ENCODE measurements at places on chromosomes 6 and 20.

GRCh38 chr20:50798650-50799049, 3.8 kb downstream of the BCAS4 start:
- no peak for DNase-seq

- DNase-seq: no peak
Observed at GRCh38 chr6:113701552-113702254, 155.4 kb upstream of the MARCKS start.

DNA sequence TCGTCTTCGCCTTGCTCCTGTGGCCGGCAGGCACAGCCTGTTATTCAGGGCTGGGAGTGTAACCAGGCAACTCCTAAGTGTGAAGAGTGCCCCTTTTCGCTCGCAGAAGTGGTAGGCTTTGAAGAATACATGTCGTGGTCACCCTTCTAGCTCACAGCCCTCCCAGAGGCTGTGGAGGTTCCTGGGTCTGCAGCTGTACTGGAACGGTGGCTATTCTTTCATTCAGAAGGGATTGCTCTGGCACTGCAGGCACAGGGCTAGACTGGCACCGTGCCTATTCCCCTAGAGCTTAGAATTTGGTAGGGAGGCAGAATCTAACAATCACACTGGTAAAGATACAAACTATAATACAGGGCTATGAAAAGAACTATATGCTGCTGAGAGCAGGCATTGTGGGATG, 1.1 kb upstream of the SRSF12 start:
- DNase-seq: no peak

DNA sequence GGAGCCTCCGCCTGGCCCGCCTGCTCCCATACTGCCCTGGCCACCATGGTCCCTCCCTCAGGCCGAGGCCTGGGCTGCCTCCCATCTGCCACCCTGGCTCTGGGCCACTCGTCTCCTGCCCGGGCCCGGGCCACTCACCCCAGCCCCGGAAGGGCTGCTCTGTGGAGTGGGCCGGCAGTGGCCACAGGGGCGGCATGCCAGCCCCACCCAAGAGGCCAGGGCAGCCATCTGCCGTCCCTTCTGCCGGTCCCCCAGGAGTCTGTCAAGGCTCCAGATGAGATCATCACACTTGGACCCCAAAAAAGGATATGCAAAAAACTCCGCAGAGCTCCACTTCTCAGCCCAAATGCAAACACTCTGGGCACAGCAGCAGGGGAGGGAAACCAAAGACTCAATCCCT, 23.8 kb upstream of the TLDC2 start:
- no peak for DNase-seq

DNA sequence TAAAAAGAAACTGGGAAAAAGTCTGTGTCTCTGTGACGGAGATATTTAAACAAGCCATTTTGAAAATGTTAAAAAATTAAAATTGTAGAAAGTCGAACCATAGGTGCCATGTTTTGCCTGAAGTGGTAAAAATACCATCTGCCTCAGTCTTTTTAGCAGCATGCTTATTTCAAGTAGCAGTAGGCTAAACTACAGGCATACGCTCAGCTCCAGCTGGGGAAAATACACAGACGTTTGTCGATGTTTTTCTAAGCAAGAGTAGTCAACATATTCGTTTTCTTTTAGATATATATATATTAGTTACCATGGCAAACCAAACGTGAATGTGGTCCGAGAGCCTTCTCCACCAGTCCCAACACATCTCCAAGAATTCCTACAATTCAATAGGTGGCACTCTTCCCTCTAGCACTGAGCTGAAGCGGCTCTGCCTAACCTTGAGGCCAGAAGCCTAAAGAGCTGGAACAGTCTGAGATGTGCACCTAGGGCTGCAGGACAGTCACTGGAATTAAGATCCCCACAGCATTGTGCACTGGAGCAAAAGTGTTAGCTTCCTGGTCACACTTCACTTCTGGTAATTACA, 70.2 kb upstream of the BEND3 start:
- DNase-seq: no peak

DNA sequence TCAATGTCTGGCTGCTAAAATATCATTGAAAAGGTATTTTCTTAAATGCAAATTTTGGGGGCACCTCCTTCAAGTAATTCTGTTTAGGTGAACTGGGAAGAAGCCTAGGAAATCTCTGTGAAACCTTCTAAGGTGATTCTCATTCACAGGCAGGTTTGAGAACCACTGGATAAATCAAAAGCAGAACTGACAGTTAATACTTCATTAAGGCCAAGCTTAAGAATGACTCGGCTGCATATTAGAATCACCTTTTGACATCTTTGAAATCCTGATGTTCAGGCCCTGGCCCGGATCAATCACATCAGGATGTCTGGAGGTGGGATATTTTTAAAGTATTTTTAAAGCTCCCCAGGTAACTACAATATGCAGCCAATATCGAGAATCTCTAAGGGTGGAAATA, 50.6 kb downstream of the FKBP1C start:
- no peak for DNase-seq

DNA sequence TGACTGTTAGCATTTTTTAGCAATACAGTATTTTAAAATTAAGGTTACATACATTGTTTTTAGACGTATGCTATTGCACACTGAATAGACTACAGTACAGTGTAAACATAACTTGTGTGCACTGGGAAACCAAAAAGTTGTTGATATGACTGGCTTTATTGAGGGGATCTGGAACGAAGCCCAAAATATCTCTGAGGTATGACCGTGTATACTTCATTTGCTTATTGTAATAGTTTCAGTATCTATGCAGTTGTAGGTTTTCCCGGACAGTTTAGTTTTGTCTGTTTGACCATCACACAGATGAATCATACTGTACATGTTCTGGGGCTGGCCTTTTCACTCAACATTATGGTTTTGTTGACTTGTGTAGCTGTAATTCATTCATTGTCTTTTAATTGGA, 6.9 kb upstream of the ZBTB12 start:
- no peak for DNase-seq

GRCh38 chr6:31711233-31711632, 3.9 kb upstream of the LY6G6D start:
- no peak for DNase-seq

DNA sequence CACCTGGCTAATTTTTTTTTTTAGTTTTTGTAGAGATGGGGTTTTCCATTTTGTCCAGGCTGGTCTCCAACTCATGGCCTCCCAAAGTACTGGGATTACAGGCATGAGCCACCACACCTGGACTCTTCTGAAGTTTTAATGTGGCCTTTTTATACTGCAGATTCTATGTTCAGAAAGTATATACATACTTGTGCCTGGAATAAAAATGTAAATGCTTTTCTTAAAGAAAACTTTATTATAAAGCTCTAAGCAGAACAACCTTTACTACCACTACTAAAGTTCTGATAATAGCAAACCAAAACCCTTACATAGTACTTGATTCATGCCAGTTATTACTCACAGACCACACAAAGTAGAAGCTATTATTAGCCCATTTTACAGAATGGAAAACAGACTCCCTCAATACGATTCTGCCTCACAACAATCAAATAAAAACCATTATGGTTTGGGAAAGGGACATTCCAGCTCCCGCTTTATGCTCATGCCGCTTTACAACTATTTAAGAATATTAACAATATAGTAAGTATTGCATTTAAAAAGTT, 5.3 kb downstream of the PHIP start:
- DNase-seq: no peak

DNA sequence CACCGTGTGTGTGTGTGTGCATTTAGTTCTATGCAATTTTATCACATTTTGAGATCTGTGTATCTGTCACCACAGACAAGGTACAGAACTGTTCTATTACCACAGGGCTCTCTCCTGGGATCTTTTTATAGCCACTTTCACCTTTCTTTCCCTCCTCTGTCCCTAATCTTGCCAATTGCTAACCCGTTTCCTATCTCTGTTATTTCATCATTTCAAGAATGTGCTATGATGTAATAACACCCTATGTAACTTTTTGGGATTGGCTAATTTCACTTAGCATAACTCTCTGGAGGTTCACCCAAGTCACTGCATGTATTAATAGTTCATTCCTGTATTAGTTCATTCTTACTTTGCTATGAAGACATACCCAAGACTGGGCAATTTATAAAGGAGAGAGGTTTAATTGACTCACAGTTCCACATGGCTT, 657.7 kb downstream of the QKI start:
- no peak for DNase-seq

DNA sequence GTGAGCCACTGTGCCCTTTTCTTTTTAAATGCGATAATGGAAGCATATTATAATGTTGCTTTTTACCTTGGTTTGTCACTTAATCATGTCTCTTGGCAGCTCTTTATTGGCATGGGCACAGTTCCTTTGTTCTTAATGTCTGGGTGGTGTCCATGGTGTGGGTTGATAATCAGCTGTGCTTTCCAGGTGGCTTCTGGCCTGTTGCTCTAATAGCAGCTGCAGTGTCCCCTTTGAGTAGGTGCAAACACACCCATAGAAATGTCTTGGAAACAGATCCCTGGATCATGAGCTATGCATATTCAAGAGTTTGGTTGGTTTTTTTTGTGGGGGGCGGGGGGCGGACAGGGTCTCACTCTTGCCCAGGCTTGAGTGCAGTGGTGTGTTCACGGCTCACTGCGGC, 29.9 kb downstream of the EFCAB8 start:
- no peak for DNase-seq

GRCh38 chr6:45710304-45710821, 305.3 kb downstream of the CLIC5 start:
- DNase-seq: no peak
